ENCODE measurements at places on chromosomes 2 and 18.

GRCh38 chr18:10153924-10154752 is 240.3 kb downstream of the VAPA start:
- no peak for DNase-seq

GRCh38 chr2:38105922-38106321 is 30.0 kb upstream of the CYP1B1 start:
- DNase-seq = no peak

DNA sequence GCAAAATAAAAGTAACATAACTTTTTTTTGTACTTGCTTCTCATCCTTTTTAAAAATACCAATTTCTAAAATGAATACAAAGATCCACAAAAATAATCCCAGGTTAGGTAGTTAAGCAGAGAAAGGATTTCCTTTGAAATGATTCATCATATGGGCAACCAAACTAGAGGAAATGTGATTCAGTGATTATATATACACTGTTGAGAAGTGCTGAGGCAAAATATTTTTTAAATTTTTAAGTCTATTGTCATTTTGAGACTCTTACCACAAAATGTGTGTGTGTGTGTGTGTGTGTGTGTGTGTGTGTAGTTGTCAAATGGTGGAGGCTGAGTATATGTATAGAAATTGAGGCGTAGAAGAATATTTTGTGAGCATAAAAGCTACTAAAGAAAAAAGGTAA is 1075.3 kb downstream of the LRP1B start:
- no peak for DNase-seq

- no peak for DNase-seq
These were observed 45.4 kb downstream of the EXOC6B start for GRCh38 chr2:72780477-72780876.

DNA sequence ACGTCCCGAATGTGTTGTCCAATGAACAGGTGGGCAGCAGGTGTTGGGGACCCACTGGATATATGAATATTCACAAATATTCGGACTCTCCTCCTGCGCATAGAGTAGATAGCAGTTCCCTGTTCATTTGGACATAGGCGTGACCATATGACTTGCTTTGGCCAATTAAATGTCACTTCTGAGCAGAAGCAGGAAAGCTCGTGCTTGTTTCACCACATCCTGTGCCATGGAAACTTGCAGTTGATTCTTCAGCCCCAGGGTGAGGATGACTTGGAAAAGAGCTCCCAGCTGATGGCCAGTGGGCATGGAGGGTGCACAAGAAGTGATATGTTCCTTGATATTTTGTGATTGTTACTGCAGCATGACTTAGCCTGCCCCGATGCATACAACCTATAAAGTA is 52.6 kb downstream of the PTPRM start:
- no peak for DNase-seq

DNA sequence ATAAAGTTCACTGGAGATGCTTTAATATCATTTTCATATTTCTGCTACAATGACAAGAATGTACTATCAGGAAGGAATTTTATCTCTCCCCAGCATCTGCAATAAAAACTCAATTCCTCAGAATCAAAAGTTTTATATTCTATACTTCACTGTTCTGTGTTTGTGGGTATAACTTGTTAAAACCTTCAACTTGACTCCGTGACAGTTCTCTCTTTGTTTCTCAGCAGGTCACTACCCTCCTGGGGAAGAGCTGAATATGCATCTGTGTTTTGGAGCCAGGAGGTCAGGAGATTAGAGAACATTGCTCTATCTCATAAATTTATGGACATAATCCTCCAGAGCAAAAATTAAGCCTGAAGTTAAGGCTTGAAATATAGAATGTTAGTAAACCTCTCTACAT is 411.4 kb downstream of the TRIB2 start:
- DNase-seq = no peak

DNA sequence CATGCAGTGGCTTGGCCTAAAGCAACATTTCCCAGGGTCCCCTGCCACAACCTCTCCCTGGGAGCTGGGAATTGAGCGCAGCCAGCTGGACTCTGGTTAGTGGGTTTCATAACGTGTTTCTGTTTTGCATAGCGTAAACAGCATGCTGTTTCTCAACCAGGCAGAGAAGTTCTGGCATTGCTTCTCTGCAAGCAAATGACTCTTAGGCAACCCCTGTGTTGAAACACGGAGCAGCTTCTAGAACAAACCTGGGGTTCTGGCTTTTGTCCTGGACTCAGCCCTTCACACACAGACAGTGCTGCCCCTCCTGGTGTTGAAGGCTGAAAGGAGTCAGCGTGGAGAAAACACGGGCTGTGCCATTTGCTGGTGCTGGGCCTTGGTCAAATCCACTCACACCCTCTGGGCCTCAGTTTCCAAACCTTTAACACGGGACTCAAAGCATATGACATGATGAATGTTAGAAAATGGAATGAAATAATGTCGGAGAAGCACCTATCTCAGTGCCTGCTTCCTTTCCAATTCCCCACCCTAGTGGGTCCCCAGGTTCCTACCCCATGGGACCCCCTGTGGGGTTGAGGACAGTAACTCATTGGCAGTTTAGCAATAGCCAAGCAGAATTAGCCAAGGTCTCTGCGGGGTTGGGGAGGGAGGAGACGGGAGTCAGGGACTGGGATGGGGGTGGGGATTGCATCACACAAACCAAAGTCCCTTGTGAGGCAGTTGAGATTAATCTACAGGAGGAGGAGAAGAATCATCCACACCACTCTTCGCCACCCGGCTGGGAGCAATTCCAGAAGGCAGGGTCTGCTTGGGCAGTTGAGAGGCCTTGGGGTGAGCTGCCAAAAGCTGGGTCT is 30.2 kb upstream of the IL1R2 start:
- DNase-seq = peak; percentile 82

DNA sequence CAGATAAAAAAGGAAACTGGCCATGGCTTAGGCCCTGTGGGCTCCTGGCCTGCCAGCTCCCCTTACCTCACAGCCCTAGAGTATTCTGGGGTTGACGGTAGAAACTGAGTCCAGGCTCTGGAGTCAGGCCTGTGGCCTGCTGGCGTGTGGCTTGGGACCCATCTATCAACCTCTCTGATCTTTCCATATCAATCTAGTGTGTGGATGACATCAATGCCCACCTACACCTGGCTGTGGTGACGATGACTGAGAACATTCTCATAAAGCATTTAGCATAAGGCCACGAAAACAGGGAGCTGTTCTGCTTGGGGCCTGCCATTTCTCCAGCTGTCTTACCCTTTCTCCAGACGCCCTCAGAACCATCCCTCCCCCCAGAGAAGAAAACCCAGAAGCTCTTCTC is 17.9 kb downstream of the PCARE start:
- no peak for DNase-seq

GRCh38 chr18:79818631-79819030 is 20.9 kb downstream of the KCNG2 start:
- DNase-seq = no peak

GRCh38 chr2:18611184-18611583 is 21.8 kb upstream of the NT5C1B start:
- DNase-seq = no peak

- no peak for DNase-seq
These were observed 18.2 kb upstream of the PCBP1 start for GRCh38 chr2:70069049-70069448.

- peak; percentile 44 for DNase-seq
These were observed at the start of gene NOSTRIN for GRCh38 chr2:168801961-168802858. Gene NOSTRIN (plus strand): TSS chr2:168802637. CDS start chr2:168802647, 10 bp downstream.

DNA sequence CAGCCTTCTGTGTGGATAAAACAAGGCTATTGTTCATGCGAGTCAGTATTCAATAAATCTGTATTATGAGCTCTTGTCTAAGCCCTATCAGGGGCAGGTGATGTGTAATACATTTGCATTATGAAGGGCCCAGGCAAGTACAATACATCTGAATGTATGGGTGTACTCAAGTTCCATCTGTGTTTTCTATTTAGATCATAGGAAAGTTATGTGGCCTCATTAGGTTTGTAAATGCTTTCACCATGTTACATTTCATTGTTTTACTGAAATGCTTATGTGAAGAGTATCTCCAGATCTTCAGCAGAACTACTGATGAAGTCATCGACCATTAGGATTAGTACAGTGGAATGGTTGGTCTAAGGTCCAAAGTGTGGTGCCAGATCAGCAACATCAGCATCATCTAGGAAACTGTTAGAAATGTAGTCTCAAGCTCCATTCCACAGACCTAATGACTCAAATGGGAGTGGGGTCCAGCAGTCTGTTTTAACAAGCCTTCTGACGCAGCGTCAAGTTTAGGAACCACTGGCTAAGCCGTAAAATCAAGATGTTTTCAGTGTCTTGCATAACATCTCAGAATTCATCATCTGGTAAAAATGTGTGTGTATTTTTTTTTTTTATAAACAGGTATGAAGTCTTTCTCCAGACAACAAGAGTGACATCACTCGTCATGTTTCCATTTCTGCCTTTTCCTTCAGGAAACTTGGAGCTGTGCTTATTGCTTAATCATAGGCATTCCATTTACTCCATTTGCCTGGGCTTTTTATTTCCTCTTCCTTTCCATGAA is 80.5 kb downstream of the LYPD6 start:
- DNase-seq = no peak

DNA sequence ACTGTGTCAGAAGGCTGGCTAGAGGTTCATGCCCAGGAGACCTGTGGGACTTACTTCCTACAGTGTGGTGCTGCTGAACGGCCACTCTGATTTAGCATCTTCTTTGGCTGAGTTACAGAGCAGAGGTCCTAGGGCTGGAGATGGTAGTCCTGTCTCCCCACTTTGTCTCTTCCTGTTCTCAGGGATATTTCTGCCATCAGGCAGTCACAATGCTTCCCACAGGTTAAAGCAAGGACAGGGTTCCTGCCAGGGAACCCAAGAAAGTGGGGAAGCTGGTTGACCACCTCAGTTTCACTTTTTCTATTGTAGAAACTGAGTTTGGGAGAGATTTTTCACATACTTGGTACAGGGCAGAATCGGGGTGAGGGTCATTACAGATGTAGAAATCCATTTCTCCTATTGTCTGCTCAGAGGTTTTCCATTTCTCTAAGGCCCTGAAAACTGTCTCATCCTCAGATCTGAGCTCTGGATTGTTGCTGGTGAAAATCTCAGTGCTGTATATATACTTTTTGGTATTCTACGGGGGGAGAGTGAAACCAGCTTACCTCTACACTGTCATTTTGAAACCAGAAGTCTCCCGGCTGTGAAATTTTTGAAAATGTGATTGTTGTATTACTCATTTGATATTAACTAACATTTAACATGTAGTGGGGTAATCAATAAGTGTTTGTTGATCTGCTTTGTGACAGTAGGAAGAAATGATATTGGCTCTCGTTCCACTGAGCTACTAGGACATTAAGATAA is 37.0 kb upstream of the MEP1B start:
- DNase-seq = no peak

DNA sequence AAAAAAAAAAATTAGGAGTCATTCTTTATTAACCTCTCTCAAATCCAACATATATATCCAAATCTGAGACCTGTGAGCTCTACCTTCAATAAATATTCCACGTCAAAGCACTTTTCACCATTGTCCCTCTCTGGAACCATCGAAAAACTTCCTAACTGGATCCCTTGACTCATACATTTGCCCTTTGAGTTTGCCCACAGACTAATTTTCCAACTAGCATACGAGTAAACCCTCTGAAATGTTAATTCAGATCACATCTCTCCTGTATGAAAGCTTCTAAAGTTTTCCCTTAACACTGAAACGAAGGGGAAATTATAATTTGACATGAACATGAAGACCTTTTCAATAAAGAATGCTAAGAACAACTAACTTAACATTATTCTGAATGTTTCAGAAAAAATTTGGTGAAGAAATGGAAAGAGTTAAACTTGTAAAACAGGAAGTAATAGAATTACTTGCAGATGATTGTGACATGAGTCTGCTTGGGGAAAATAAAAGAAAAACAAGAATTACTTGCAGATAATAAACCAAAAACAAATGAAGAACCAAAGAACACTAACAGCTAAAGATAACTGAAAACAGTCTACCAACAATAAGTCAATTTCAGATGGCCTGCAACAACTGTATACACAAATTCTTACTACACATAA is 110.6 kb downstream of the C2orf74 start:
- no peak for DNase-seq
